ENCODE measurements at places on chromosomes 13 and 19.

DNA sequence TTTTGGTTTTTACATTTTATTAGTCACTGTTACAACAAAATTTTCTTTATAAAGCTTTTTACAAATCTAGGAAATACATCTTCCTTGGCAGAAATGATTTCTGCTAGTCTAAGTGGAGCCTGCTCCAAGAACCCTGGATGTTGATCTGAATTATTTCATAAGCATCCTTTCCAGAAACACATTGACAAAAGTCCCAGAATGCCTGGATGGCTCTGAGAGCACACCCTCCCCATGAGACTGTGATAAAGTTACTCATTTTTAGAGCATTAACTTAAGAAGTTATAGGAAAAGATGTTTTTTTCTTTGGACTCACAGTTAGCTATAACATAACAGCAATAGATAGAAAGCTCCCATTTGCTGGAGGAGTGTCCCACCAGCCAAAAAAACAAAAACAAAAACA, 559.6 kb upstream of the SPRY2 start:
- peak; percentile 31 for DNase-seq

- no peak for DNase-seq
Measured at GRCh38 chr13:51589793-51590192, 5.5 kb downstream of the WDFY2 start.

DNA sequence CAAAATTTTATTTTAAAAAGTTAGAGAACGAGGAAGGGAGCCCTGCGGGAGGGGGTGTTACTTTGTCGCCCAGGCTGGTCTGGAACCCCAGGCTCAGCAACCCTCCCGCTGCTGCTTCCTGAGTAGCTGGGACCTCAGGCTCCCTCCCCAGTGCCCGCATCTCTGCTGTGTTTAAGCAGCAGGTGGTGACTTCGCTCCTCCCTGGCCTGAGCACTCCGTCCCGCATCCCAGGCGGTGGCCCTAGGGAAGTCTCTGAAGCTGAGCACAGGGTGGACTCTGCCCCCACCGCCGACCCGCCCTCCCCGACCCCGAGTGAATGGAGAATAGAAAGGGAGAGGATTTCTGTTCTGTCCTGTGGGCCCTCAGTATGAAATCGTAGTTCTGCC, 30.5 kb downstream of the ZNF701 start:
- no peak for DNase-seq

DNA sequence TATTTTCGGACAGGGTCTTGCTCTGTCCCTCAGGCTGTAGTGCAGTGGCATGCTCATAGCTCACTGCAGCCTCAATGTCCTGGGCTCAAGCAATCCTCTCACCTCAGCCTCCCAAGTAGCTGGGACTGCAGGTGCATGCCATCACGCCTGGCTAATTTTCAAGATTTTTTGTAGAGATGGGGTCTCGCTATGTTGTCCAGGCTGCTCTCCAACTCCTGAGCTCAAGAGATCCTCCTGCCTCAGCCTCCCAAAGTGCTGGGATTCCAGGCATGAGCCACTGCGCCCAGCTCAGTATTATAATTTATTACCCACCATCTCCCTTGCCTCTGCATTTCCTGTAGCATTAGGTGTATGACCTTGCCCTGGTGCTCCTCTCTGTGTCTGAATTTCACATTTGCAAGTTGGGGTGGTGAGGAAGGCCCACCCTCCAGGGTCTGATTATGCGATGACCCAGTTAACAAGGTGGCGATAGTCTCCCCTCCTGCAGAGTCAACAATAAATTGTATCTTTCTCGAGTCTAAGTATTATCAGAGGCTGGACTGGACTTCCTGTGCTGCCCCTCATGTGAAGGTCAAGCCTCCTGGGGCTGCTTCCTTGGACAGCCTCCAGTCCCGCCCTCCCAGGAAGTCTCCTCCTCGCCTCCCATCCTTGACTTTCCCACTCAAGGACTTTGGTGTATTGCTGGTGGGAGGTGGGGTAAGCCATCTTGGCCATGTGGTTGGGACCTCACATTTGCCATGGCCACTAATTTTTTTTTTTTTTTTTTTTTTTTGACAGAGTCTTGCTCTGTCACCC, 1.5 kb upstream of the TUBB4A start:
- no peak for DNase-seq

GRCh38 chr13:72144636-72145035, 277.6 kb upstream of the DACH1 start:
- peak; percentile 9 for DNase-seq

- DNase-seq: no peak
Measured at GRCh38 chr13:95251641-95252040, 49.6 kb downstream of the ABCC4 start.

- DNase-seq: no peak
Measured at GRCh38 chr19:17314007-17314593, 4.7 kb downstream of the DDA1 start.

DNA sequence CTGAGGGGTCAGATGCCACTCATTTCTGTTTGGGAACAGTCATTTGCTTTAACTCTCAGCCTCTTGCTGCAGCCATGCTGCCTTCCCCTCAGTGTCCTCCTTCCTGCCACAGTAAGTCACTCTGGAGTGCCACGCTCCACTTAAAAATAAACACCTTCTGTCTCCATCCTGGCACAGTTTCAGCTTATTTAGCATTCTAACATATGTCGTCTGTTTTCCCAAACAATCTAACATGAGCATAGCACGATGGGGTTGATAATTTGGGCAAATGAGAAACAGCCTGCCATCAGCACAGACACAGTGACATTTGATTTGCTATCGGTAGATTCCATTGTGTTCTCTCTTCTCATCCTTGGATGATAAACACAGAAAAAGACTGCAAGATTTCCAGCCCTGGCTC, 768.6 kb downstream of the UQCRFS1 start:
- DNase-seq: no peak

DNA sequence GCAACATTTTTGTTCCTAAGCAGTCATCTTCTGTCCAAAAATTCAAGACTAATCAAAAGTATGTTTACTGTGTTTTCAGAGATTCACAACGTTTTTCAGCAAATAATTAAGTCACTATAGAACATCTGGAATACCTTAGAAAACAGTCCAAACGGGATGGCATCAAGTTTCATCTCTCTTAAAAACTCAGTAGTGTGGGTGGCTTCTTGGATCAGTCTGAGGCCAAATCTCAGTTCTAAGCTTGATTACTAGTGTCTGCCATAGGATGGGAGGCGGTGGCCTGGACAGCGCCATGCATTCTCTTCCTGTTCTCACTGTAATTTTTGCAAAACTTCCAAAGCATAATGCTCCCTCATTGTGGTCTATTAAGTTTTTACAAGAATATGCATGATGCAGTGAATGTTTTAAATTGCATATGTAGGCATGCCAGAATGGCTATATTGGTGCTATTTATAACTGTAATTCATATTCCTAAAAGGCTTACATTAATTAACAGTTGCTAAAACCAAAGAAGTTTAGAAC, 37.1 kb downstream of the ANKRD10 start:
- no peak for DNase-seq

DNA sequence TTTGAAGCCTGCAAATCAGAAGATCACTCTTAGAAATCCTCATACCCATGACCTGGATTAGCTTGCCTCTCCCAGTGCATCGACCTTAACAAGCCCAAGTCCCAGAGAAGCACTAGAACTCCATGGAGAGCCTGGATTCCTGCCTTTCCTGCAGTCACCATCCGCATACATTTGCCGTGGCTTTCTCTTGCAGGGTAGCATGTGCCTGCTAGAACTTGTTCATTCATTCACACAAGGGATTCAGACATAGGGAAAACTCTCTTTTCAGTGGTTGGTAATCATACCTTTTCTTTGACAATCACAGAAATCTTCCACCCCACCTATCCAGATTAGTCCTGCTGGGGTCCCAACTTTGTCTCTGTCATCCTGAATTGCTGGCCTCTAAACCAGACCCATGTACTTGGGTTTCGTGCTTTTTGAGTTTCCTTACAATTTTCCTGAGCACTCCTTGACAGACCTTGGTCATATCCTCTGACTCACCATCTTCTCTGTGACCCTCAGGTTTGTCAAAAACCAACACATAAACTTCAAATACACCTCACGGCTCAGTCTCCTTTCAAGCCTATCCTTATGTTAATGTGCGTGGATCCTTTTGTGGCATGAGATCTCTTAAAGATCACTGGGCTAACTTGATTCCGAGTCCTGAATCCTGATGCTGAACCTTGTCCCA, 355.0 kb downstream of the MYO16 start:
- no peak for DNase-seq

- no peak for DNase-seq
Measured at GRCh38 chr13:101916775-101917474, 464.4 kb downstream of the ITGBL1 start.

- DNase-seq: no peak
Measured at GRCh38 chr13:111895896-111896821, 170.8 kb upstream of the SOX1 start.

DNA sequence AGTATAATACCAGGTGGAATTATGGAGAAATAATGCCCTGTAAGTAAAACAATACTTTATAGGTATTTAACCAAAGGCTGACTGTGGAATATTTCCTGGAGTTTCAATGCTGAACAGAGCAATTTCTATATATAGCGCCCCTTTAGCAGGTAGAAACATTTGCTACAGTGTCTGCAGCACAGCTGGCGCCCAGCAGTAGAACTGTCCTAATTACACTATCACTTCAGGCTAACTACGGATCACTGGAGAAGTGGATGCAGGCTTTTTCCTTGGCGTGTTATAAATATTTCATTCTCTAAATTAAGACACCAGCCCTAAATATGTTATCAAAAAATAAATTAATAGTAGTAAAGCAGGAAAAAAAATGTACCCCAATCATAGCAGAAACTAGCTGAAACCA, 3.1 kb downstream of the SHISA2 start:
- DNase-seq: no peak

GRCh38 chr19:51777570-51778462, 16.8 kb downstream of the FPR2 start:
- peak; percentile 96 for DNase-seq

GRCh38 chr19:5237190-5237780, 103.3 kb downstream of the PTPRS start:
- no peak for DNase-seq

DNA sequence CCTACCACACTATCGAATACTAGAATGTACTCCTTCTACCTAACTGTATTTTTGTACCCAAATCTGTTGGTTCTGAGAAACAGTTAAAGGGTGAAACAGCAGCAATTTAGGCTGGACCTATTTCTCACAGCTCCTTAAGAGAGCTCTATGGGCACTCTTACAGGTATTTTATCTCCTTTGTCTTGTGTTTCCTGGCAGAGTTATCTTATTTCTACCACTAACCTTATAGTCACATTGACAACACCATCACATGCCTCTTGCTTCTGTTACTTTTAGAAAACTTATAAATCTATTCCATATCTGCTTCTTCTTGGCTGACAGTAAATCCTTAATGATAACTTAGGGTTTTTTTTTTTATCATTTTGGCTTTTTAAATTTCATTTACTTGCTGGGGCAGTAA, 130.7 kb downstream of the MYO16 start:
- no peak for DNase-seq

- DNase-seq: peak; percentile 67
Measured at GRCh38 chr13:90690458-90691080, 656.9 kb upstream of the MIR17HG start.

- no peak for DNase-seq
Measured at GRCh38 chr13:113650275-113650674, 7.7 kb downstream of the ATP4B start.
